ENCODE measurements at places on chromosomes 1 and 21.
A peak's percentile ranks its signal among the peaks of the same experiment; 100 is the strongest.

GRCh38 chr21:35043549-35043948 is 5.6 kb downstream of the RUNX1 start:
- H3K27me3 ChIP-seq: no peaks in the 10 kb centered on the region
- H3K27ac ChIP-seq: no peak overlapping the region
- DNase-seq: no peak
- no peak overlapping the region for H3K4me3 ChIP-seq

DNA sequence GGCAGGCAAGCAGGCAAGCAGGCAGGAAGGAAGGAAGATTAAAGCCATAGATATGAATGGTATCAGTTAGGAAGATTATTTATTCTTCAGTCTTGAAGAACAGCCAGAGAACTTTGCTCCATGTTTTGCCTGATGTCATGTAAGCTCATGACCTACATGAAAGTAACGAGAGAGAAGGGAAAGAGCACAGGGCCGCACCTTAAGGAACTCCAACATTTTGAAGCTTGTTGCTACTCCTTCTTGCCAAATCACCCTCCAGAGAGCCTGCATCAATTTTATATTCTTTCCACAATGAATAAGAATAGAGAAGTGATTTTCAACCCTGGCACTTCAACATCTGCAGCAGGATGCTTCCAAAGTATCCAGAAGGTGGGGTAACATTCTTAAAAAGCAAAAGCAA is 78.0 kb upstream of the EFHD2 start:
- no peaks in the 10 kb centered on the region for H3K36me3 ChIP-seq
- no peak overlapping the region for H3K4me3 ChIP-seq
- H3K27ac ChIP-seq: no peak overlapping the region
- peaks cover 18% of the 10 kb centered on the region for H3K27me3 ChIP-seq

DNA sequence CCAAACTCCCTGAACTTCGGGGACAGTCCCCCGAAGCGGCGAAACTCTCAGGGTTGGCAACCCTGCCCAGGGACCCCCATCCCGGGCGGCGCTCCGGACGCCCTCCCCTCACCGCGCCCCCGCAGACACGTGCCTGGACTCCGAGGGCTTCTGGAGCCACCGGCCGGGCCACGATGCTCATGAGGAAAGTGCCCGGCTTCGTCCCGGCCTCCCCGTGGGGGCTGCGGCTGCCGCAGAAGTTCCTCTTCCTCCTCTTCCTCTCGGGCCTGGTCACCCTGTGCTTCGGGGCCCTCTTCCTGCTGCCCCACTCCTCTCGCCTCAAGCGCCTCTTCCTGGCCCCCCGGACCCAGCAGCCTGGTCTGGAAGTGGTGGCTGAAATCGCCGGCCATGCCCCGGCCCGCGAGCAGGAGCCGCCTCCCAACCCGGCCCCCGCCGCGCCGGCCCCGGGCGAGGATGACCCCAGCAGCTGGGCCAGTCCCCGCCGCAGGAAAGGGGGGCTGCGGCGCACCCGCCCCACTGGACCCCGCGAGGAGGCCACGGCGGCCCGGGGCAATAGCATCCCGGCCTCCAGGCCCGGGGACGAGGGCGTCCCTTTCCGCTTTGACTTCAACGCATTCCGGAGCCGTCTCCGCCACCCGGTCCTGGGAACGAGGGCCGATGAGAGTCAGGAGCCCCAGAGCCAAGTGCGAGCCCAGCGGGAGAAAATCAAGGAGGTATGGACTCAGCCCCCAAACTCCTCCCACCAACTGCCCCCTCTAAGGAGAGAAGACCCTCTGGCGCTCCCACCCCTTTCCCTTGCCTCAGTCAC is 1.2 kb downstream of the MAN1C1 start:
- H3K4me3 ChIP-seq: peak overlapping the region; percentile 81
- peaks cover 24% of the 10 kb centered on the region for H3K4me1 ChIP-seq
- H3K27me3 ChIP-seq: peaks cover 70% of the 10 kb centered on the region
- H3K36me3 ChIP-seq: peaks cover 4% of the 10 kb centered on the region
- DNase-seq: no peak
- H3K27ac ChIP-seq: no peak overlapping the region

- no peak overlapping the region for H3K27ac ChIP-seq
- H3K36me3 ChIP-seq: peaks cover 26% of the 10 kb centered on the region
- no peak overlapping the region for H3K4me3 ChIP-seq
Measured at GRCh38 chr1:53276153-53276901, 38.0 kb upstream of the MAGOH start.

DNA sequence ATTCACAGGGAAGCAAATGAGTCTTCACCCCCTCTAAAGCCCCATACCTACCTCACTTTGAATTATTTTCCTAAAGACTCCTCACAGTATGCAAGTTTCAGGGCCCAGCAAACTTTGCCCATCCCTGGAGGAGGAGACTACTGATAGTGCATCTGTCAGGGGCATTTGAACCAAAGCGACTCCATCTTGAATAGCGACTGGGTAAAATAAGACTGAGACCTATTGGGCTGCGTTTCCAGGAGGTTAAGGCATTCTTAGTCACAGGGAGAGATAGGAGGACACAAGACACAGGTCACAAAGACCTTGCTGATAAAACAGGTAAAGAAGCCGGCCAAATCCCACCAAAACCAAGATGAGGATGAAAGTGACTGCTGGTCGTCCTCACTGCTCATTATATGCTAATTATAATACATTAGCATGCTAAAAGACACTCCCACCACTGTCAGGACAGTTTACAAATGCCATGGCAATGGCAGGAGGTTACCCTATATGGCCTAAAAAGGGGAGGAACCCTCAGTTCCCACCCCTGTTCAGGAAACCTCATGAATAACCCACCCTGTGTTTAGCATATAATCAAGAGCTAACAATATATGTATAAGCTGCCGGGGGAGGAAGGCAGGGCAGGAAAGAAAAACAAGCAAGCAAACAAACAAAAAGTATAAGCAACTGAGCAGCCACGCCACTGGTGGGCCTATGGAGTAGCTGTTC is 3.3 kb upstream of the PKNOX1 start:
- H3K4me1 ChIP-seq: peaks cover 8% of the 10 kb centered on the region
- no peaks in the 10 kb centered on the region for H3K36me3 ChIP-seq
- no peaks in the 10 kb centered on the region for H3K27me3 ChIP-seq
- H3K27ac ChIP-seq: no peak overlapping the region
- DNase-seq: no peak

DNA sequence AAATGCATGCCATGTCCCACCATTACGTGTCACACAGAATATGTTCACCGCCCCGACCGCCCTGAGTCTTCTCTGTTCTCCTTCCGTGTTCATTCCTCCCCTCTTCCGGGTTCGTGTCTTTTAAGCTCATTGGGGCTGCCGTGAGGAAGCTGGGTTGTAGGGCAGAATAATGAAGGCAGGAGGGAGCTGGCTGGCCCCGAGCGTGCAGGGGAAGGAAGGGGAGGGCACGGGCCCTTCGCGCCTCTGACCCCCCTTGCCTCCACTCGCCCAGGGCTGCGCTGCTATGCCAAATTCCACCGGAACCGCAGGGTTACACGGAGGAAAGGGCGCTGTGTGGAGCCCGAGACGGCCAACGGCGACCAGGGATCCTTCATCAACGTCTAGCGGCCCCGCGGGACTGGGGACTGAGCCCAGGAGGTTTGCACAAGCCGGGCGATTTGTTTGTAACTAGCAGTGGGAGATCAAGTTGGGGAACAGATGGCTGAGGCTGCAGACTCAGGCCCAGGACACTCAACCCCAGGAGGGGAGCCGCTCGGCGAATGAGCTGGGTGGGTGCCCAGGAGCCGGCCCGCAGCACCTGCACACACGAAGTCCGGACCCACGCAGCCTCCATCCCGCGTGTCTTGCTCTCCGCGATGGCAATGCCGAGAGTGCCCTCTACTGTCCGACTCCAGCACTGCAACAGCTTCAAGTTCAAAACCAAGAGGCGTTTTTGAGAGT is 16.5 kb upstream of the AGTRAP start:
- peak; percentile 56 for DNase-seq
- H3K27me3 ChIP-seq: peaks cover 70% of the 10 kb centered on the region
- H3K4me3 ChIP-seq: no peak overlapping the region
- H3K4me1 ChIP-seq: peaks cover 3% of the 10 kb centered on the region
- no peaks in the 10 kb centered on the region for H3K36me3 ChIP-seq
- H3K27ac ChIP-seq: no peak overlapping the region

DNA sequence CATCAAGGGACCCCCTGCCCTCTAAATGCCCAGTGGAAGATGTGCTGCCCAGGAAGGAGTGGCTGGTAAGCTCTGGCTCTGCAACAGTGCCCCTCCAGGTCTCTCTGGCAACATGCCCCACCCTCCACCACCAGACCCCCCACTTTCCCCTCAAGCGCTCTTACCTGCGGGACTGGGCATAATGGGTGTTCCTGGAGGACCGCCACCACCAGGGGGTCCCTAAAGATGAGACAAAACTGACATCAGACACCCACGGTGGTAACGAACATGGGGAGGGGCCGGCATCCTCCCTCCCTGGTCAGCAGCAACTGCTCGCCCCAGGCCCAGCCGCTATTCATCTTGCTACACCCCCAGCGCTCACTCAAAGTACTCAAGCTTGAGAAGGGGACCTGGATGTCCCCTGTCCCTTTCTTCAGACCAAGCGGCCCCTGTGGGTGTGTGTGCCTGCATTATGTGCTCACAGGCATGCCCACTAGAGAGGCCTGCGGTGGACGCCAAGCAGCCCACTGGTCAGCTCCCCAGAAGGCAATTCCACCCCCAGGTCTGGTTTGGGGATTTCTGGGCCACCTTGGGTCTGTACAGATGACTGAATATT is 40.9 kb downstream of the MRPL37 start:
- H3K27ac ChIP-seq: no peak overlapping the region
- H3K4me1 ChIP-seq: peaks cover 12% of the 10 kb centered on the region
- H3K4me3 ChIP-seq: no peak overlapping the region
- H3K36me3 ChIP-seq: peaks cover 69% of the 10 kb centered on the region
- no peaks in the 10 kb centered on the region for H3K27me3 ChIP-seq
- DNase-seq: no peak

GRCh38 chr1:206633708-206634121 is 1.6 kb upstream of the DYRK3 start:
- H3K27ac ChIP-seq: no peak overlapping the region
- H3K4me1 ChIP-seq: peaks cover 6% of the 10 kb centered on the region
- H3K4me3 ChIP-seq: peak overlapping the region; percentile 2

DNA sequence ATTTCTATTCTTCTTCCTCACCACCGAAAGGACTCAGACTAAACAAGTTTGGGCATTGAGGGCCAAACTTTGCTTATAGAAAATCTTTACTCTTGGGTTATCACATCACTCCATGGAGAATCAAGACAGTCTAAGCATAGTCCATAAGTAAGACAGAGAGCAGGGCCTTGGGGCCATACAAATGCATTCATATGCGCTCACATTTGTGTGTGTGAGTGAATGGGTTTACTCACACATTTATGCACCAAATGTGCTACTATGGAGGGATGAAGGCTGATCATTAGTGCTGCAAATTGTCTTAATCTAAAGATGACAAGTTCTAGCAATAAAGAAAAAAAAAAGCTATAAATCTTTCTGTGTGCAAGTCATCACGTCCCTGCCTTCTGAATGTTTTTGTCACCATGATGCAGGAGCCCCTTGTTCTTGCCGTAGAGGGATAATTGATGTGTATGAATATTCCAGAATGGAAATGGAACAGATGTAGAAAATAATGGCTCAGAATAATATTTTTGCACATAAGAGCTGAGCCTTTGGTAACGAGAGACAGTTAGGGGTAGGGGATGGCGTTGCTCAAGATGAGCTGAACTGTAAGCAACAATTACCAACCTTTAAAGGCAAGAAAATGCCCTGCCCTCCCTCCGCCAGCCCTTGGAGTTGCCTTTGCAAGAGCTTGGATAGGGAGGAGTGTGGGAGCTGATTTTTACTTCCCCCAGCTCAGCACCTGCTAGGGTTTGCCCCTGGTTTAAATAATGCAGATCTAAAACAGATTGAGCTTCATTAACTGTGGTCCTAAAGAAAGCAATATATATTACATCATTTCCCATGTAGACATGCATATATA is 52.3 kb upstream of the IKBKE start:
- H3K27ac ChIP-seq: no peak overlapping the region
- H3K4me1 ChIP-seq: peaks cover 4% of the 10 kb centered on the region
- H3K27me3 ChIP-seq: no peaks in the 10 kb centered on the region
- no peak overlapping the region for H3K4me3 ChIP-seq
- peaks cover 88% of the 10 kb centered on the region for H3K36me3 ChIP-seq
- no peak for DNase-seq

- peaks cover 36% of the 10 kb centered on the region for H3K27me3 ChIP-seq
- H3K4me1 ChIP-seq: peaks cover 8% of the 10 kb centered on the region
- H3K36me3 ChIP-seq: no peaks in the 10 kb centered on the region
- no peak for DNase-seq
- no peak overlapping the region for H3K4me3 ChIP-seq
Measured at GRCh38 chr1:7670334-7671145, 100.6 kb upstream of the VAMP3 start.

DNA sequence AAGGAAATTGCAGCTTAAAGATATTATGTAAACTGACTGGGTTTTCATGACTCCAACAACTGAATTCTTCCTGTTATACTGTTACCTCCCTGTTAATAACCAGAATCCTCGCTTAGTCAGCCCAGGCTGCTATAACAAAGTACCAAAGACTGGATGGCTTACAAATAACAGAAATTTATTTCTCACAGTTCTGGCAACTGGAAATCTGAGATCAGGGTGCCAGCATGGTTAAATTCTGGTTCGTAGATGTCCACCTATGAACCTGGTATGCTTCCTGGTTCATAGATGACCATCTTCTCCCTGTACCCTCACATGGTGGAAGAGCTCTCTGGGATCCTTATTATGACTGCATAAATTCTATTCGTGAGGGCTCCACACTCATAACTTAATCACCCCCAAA is 8.1 kb upstream of the TCHHL1 start:
- no peaks in the 10 kb centered on the region for H3K36me3 ChIP-seq
- DNase-seq: no peak
- no peaks in the 10 kb centered on the region for H3K27me3 ChIP-seq
- H3K4me1 ChIP-seq: no peaks in the 10 kb centered on the region

DNA sequence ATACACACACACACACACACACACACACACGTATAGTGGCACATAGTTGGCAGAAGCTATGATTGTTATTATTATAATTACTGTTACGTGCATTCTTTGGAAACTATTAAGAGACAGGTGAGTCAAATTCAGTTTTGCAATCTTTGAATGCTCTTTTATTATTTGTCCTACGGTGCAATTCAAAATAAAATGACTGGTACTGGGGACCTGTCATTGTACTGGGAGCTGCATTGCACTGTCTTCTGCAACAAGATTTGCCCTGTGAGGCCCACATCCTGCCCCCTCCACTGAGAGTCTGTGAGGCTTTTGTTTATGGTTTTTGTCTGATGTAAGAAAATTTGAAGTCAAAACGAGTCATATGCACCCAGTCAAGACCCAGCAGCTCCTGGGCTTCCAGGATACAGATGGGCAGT is 1.9 kb downstream of the LY9 start:
- H3K4me3 ChIP-seq: no peak overlapping the region
- H3K27me3 ChIP-seq: no peaks in the 10 kb centered on the region
- no peaks in the 10 kb centered on the region for H3K36me3 ChIP-seq

GRCh38 chr1:41241749-41242341 is at the start of gene SCMH1:
Gene SCMH1, minus strand, starts transcription at chr1:41242306. Its CDS starts 56,173 bp downstream, at chr1:41186133.
- peaks cover 12% of the 10 kb centered on the region for H3K4me1 ChIP-seq
- H3K27ac ChIP-seq: peak within 1 kb of the TSS; percentile 39

DNA sequence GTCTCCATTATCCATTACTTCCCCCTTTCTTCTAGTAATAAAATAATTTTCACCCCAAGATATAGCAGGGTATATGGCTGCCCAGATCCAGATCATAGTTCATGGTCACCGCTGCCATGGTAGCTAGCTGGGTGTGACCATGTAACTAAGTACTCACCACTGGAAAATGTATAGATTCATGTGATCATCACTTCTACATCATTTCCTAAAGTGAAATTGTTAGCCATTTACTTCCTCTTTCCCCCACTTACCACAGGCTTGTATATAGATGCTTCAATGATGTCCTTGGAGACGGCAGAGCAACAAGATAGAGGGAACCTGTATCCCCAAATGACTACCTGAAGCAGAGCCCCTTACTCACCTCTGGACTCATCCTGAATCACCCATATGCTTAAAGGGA is 22.7 kb upstream of the EYA3 start:
- H3K27me3 ChIP-seq: no peaks in the 10 kb centered on the region
- H3K36me3 ChIP-seq: no peaks in the 10 kb centered on the region
- H3K4me1 ChIP-seq: peaks cover 3% of the 10 kb centered on the region
- no peak overlapping the region for H3K27ac ChIP-seq

All from mesenchymal stem cell (in vitro differentiated cells and primary cell).